ENCODE measurements at places on chromosomes 2 and 18. TPM values are rescaled to one million over a fixed set of nuclear protein-coding genes. Genes with fewer than 3 reads are reported as not detected.

- DNase-seq = no peak
Measured at GRCh38 chr2:202337151-202337550, 39.0 kb upstream of the BMPR2 start.

- DNase-seq = no peak
Measured at GRCh38 chr2:228653884-228654283, 472.4 kb upstream of the SPHKAP start.

- DNase-seq = peak; percentile 50
Measured at GRCh38 chr2:238908960-238909951, 61.4 kb downstream of the TWIST2 start.

DNA sequence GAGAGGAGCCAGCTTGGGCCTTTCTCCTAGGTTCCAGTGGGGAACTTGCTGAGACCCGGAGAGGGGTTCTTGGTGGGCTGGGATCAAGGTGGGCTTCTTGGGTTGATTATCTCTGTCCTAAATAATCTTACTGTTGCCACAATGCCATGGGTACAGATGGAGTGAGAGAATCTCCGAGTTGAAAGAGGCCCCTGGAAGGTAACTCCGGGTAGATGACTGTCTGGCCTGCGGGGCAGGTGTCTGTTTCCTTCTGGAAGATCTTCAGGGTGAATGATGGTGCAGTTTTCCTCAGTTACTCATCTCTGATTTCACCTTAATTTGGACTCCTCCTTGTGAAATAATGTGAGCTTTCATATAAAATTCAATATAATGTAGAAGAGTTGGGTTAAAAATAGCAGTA is 159.4 kb downstream of the ACTR3 start:
- DNase-seq = no peak

DNA sequence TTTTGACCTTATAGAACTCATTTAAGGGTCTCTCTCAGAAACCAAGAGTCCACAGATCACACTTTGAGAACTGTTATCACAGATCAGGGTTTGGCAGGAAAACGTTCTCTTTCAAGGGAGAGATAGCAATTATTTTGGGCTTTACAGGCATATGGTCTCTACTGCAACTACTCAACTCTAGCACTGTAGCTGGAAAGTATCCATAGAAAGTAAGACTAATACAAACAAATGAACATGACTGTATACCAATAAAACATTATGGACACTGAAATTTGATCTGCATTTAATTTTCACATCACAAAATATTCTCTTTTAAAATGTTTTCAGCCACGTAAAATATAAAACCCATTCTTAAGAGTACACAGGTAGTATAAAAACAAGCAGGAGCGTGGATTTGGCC is 100.5 kb downstream of the TRIP12 start:
- DNase-seq = no peak

DNA sequence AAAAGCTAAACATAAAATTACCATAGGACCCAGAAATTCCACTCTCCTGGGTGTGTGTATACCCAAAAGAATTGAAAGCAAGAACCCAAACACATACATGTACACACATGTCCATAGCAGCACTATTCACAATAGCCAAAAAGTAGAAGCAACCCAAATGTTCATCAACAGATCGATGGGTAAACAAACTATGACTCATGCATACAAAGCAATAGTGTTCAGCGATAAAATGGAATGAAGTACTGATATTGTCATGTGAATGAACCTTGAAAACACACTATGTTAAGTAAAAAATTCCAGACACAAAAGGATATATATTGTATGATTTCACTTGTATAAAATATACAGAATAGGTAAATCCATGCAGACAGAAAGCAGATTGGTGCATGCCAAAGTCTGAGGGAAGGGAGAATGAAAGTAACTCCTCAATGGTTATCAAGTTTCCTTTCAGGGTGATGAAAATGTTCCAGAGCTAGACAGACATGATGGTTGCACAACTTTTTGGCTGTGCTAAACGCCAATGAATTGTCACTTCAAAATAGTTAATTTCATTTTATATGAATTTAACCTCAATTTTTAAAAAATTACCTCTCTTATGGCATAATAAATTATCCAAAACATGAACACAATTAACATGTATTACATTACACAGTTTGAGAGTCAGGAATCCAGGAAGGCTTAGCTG is 35.5 kb downstream of the GKN2 start:
- DNase-seq = no peak

GRCh38 chr2:7473135-7473771 is 556.0 kb downstream of the RNF144A start:
- DNase-seq = no peak

DNA sequence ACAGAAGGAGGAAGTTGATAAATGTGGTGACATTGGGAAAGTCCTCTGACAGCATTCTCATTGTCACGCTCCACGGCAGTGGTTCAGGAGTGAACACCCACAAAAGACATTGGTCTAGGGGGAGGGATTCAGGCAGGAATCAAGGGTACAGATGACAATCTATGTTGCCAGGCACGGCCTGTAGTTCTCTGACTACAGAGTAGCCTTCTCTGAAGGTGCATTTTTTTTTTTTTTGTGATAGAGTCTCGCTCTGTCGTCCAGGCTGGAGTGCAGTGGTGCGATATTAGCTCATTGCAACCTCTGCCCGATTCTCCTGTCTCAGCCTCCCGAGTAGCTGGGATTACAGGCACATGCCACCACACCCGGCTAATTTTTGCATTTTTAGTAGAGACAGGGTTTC is 7.4 kb upstream of the MOB1A start:
- peak; percentile 71 for DNase-seq

DNA sequence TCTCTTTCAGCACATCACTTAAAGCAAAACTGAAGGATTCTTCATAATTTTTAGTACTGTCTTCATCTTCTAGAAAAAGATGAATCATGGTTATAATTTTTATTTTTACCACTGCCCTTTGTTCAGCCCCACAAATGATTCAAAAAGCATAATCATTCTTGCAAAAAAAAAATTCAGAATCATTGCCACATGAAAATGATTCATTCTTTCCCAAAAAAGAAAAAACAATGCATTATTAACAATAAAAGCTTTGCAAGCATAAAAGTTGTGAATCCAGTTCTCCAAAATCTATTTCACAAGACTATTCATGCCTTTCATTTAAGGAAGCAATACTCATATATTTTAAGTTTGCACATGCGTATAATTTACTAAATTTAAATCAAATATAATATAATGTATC is 204.8 kb downstream of the RBM43 start:
- no peak for DNase-seq

- DNase-seq = no peak
Measured at GRCh38 chr2:74896232-74896631, 62.2 kb upstream of the POLE4 start.

The ST6GAL2 gene
- 0.27 TPM for total RNA-seq

The ALKAL2 gene
- total RNA-seq = not detected

Data from Peyer's patch (tissue), 4 donors.